ENCODE measurements at places on chromosomes 6 and 20. TPM values are rescaled to one million over a fixed set of nuclear protein-coding genes. Genes with fewer than 3 reads are reported as not detected.

DNA sequence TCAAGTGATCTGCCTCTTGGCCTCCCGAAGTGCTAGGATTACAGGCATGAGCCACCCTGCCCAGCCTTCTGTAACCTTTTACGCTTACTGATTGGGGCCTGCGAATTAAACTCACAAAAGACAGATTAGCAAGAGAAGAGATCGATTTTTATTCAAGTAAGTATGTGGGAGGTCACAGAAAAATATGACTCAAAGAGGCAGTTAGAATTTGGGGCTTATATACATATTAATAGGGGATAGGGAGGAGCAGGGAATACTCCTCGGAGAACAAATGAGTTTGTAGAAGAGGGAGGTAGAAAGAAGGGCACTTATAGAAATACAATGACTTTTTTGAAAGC lies 78.9 kb downstream of the CD24 start:
- DNase-seq, result no peak

DNA sequence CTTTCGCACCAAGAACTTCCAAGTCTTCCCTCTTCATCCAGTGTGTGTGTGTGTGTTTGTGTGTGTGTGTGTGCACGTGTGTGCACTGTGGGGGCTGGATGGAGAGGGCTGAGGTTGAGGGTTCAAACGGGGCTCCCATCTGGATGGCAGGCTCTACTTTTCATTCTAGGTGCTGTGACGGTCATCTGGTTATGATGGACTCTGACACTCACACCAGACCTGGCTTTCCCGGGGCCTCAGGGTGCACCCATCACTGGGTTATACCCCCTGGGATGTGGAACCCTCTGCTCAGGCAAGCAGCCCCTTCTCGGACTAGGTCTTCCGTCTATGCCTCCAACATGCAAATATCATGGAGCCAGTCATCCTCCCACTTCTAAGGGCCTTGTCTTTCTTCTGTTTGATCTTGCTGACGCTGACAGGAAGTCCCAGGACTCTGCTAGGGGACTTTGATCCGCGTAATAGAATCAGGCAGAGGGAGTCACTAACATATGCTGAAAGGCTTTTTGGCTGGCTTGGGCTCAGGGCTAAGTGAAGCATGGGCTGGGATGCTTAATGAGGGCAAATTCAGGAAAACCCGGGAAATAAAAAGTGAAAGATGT lies 313.6 kb downstream of the CDC5L start:
- DNase-seq, result no peak

Gene SLC35F1
- total RNA-seq, result not detected

Gene PHACTR1
- total RNA-seq, result not detected

DNA sequence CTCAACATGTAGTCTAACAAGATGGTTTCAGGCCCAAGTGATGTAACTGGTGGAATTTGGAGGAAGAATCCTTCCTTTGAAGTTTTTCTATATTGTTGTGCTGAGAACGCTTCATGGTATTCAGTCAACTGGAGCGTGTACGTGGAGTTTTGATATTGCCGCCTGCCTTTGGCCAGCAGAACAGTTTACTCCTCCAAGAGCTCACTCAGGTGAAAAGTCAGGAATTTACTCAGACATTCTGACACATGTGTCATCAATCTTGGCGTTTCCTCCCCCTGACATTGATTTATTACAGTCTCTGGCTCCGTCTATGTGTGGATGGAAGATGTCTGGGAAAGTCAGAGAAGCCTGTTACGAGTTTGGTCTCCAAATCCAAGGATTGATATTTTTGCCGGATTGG lies 19.0 kb upstream of the TGM2 start:
- DNase-seq, result no peak

Gene CGA
- total RNA-seq, result not detected

- DNase-seq, result peak; percentile 82
Measured at GRCh38 chr6:70107852-70108629, 194.8 kb downstream of the COL9A1 start.

DNA sequence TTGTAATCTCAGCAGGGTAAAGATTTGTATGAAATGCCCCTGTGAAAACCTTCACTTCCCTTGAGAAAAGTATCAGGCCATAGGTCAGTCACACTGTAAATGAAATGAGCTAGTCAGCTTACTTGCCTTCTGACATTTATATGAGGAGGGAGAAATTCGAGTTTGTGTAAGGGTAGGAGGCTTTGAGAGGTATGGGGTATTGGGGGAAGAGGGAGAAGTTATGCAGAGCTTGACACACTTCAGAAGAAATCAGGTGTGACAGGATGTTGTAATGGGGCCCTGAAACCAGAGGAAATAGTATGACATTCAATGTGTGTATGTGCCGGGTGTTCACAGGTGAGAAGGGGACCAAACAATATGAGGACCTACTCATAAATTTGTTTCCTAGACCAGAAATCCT lies 64.2 kb upstream of the CCN6 start:
- no peak for DNase-seq

Gene MMS22L
- 14.8 TPM for total RNA-seq

DNA sequence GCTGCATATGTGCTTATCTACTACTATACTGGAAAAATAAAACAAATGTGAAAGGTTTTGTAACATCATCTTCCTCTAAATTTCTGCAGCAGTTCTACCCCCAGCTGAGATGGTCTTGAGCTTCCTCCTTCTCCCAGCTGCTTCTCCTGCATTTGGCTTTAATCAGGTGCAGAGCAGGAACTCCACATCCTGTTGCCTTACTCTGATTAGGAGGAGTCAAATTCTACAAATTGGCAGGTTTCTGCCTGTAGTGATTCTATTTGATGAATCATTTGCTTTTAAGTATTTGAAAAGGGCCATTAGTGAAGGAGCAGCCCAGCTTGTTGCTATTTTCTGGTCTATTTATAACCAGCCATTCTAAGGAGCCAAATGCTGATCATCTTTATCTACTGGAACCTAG lies 224.5 kb downstream of the GMDS start:
- no peak for DNase-seq

Gene KIF6
- total RNA-seq, result 0.62 TPM

DNA sequence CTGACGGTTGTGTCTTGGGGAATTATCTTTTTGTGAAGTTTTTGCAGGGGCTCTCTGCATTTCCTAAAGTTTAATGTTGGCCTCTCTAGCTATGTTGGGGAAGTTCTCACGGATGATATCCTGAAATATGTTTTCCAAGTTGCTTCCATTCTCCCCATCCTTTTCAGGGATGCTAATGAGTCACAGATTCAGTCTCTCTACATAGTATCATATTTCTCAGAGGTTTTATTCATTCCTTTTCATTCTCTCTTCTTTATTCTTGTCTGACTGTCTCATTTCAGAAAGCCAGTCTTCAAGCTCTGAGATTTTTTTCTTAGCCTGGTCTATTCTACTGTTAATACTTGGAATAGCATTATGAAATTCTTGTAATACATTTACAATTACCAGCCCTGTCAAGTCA lies 61.3 kb downstream of the UNC5CL start:
- no peak for DNase-seq

GRCh38 chr20:13922241-13922640 lies 68.2 kb downstream of the SEL1L2 start:
- no peak for DNase-seq

Gene THEMIS
- not detected for total RNA-seq

DNA sequence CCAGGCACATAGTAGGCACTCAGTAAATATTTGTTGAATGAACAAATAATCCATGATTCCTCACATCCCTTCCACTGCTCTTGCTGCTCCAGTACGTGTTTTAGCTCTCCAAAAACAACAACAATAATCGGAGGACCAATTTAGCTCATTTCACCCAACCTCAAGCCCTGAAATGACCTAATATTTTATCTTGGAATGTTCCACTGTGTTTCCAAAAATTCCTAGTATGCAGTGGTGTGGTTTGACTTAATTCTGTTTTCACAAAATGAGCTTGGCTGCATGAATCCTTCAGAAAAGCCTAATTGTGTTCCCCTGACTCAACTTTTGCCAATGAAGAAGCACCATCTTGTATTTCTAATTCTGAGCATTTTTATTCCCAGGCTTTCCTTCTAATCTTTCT lies 168.0 kb upstream of the PHACTR1 start:
- DNase-seq, result no peak

DNA sequence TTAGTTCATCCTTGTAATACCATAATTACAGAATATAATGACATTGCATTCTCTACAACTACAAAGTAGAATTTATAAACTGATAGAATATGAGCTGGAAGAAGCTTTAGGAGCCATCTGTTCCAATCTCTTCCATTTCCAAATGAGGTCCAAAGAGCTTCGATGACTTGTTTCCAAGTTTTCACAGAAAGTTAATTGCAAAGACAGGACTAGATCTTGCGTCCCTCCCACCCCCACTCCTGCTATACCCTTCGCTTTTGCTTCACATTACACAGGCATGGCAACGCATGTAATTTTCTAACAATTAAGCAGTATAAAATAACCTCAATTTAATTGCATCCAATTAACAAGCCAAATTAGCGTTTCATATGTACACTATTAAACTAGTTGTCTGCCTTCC lies 7.0 kb downstream of the HIVEP2 start:
- peak; percentile 34 for DNase-seq

Gene PRR18
- not detected for total RNA-seq

- peak; percentile 95 for DNase-seq
Measured at GRCh38 chr6:32153564-32154513, at the start of gene PPT2. Gene PPT2, plus strand, starts transcription at chr6:32154141. Its CDS starts 454 bp downstream, at chr6:32154595.

- no peak for DNase-seq
Measured at GRCh38 chr20:42714298-42715141, 475.2 kb downstream of the PTPRT start.

DNA sequence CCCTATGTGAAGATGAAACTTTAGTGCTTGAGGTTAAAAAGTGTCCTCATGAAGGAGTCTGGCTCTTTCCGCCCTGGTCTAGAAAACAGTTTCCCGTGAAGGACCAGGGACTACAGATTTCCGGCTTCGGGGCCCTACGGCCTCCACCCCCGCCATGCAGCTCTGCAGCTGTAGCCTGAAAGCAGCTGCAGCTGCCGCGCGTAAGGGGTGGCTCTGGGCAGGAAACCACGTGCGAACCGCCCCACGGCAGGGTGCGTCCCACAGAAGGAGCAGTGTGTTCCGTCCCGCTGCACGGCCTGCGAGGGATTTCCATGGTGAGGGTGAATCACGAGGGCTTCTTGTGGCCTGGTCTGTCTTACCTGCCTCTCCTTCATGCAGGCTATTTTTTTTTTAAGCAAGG lies 117.0 kb downstream of the ERMARD start:
- DNase-seq, result no peak

GRCh38 chr6:12324748-12325147 lies 34.6 kb downstream of the EDN1 start:
- DNase-seq, result no peak

- no peak for DNase-seq
Measured at GRCh38 chr6:161265554-161265953, 8.3 kb downstream of the AGPAT4 start.

GRCh38 chr6:158006821-158007570 lies 25.3 kb downstream of the SYNJ2 start:
- no peak for DNase-seq

Gene WFDC12
- total RNA-seq, result not detected

GRCh38 chr6:3664625-3665041 lies 86.9 kb downstream of the PXDC1 start:
- no peak for DNase-seq

- no peak for DNase-seq
Measured at GRCh38 chr6:132623106-132623845, 799 bp downstream of the TAAR2 start.

GRCh38 chr6:5308066-5308465 lies 46.8 kb downstream of the FARS2 start:
- DNase-seq, result no peak

- no peak for DNase-seq
Measured at GRCh38 chr6:25279748-25280343, 672 bp downstream of the CARMIL1 start.

DNA sequence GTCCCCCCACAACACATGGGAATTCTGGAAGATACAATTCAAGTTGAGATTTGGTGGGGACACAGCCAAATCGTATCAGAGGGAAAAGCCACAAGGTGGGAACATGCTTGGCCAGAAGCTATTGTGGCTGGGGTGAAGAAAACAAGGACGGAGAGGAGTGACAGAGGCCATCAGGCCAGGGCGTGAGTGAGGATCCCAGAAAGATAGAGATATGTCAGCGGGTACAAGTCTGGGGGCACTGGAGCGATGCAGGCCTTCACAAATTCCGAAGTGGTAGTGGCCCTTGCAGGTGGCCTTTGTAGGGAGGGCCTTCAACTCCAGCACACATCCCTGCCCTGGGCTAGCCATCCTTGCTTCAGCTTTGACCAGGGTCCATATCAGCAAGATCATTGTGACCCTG lies 159.1 kb downstream of the BCAS1 start:
- no peak for DNase-seq

DNA sequence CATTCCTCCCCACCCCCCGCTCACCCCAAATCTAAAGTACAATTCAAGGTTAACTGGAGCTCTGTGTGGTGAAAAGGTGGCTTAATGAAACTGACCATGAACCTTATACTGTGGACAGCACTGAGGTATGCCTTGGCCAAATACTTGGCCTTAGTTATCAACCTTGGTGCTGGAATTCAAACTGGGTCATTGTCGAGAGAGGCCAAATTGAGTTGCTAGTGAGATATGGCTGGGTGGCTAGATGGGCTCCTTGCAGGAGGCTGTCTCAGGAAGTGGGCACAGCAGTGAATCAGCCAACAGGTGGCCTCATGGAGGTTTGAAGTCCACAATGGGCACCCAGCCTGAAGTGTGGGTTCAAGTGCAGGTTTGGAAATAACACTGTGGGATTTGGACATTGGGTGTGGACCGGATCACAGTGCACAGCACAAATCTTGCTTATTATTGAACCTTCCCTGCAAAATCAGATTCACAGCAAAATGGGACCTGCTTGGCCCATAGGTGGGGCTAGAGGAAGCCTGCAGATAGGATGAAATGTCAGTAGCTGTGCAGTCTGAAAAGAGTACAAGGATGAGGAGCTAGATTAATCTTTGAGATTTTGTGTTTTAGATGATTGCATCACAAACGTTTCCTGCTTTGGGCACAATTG lies 5.6 kb upstream of the BTBD3 start:
- peak; percentile 59 for DNase-seq

DNA sequence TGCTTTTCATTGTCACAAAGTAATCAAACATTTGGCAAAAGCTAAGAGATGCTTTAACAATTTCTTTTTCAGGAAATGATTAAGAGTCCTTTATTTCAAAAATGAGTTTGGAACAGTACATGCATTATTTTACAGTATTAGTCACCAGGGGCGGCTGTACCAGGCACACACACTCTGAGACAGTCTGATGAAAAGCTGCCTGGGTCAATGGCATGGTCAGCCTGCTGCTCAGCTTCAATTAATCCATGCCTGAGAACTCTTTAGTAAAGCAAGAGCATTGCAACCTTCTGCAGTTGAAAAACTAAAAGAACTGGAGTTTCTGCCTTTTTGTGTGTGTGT lies 105.5 kb downstream of the TULP4 start:
- no peak for DNase-seq

All from G401 (cell line).